ENCODE measurements at places on chromosomes 16 and 17. TPM values are rescaled to one million over a fixed set of nuclear protein-coding genes. Genes with fewer than 3 reads are reported as not detected.

The TBC1D3E gene
- total RNA-seq: not detected

The SLC2A4 gene
- total RNA-seq: 0.18 TPM

The FSCN2 gene
- total RNA-seq: 4.0 TPM

The BAHCC1 gene
- 20.5 TPM for total RNA-seq

The CA5A gene
- not detected for total RNA-seq

The NPIPB9 gene
- 8.1 TPM for total RNA-seq

DNA sequence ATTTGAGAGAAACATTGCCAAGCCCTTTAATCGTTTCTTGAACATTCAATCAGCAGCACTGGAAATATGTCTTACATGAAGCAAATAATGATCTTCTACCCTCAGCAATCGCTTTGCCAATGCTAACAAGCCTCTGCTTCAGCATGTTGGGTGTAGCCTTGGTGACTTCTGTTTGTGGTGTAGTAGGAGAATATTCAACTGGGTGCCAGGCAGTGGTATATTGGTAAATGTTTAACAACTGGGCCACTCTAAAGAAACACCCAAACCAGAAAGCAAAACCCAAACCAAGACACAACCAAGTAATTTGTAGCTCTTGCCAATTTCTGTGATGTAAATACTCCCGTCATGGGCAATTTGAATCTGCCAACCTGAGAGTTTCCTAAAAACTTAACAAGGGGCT lies 9.7 kb downstream of the CDH13 start:
- DNase-seq: no peak

DNA sequence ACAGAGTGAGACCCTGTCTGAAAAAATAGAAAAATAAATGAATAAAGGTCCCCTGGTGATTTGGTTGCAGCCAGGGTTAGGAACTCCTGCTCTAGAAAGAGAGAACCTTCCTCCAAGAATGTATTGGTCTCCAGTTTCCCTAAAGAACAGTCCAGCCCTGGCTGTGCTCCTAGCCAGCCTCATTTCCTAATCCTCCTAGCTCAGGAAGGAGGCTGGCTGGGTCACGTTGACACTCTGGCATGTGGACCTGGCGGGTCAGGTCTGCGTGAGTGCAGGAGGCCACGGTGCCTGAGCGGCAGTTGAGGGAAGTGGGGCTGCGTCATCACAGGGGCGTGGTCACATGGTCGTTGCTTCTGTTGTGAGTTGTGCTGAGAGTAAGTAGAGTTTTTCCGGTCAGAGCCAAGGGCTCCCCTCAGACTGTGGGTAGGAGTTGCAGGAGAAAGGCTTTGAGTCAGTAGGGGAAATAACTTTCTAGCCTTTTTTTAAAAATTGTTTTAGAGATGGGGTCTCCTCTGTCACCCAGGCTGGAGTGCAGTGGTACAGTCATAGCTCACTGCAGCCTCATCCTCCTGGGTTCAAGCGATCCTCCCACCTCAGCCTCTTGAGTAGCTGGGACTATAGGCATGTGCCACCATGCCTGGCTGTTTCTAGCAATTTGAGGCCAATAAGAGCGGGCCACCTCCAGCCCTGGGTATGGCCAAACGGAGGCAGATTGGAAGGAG lies 194.0 kb upstream of the CIBAR2 start:
- DNase-seq: no peak

DNA sequence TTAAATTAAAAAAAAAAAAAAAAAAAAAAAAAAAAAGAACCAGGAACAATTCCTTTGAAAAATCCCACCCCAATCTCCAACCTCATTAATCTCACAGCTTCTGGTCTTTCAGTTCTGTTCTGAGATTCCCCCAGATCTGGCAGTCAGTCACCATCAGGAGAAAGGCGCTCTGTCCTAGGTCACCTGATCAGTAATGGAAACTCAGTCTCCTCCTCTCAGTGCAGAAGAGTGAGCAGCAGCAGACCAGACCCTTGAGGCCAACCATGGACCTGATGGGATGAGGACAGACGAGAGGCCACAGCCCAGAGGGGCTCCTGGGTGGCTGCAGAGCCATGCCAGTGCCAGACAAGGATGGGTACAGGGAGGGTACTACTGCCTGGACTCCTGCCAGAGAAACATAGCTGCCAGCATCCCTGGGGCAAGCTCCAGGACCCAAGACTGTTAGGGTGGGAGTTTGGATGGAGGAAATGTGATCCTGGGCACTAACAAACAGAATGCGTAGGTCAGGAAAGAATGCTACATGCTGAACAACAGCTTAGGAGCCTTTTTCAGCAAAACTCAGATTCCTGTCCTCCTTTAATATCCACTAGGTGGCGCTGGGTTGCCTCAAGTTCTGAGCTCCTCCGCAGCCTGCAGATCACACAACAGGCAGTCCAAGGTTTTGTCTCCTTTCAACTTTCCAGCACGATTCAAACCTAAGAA lies 28.7 kb downstream of the MPG start:
- DNase-seq: peak; percentile 85

DNA sequence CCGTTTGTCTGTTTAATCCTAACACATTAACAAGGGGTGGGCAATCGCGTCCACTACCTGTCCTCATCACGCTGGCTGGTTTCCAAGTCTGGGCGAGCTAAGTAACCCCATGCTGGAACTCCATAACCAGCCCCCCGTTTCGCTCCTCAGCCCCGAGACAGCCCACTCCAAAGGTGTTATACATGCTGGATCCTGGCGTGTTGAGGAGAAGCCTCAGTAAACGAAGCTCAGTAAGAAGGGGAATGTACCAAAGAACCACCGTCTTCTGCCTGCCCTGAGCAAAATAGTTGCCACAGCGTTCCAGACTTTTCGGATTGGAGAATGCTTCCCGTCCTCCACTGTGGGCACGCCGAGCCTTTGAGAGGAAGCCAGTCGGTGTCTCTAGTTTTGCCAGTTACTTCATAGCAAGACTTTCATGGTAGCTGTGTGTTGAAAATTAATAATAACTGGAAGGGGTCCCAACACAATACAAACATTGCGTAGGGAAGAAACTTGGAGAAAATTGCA lies 16.1 kb upstream of the C17orf78 start:
- no peak for DNase-seq

- DNase-seq: no peak
Measured at GRCh38 chr17:19322861-19323260, 39.7 kb downstream of the B9D1 start.

GRCh38 chr17:8611137-8611536 lies 19.4 kb downstream of the MYH10 start:
- no peak for DNase-seq

DNA sequence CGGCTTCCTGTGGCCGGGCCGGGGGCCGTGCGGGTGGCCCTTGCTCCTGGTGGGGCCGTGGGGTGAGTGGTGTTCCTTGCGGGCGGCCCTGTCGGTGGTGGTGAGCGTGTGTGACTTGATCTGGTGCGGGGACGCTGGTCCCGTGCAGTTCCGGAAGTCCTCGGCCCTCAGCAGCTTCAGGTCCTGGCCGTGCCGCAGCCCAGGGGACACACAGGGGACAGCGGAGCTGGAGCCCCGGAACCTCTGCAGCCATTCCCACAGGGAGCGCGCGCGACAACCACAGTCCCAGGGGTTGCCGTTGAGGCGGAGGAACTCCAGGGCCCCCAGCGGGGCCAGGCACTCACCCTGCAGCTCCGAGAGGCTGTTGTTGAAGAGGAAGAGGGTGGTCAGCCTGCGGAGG lies 88.4 kb downstream of the RTN4RL1 start:
- DNase-seq: no peak

DNA sequence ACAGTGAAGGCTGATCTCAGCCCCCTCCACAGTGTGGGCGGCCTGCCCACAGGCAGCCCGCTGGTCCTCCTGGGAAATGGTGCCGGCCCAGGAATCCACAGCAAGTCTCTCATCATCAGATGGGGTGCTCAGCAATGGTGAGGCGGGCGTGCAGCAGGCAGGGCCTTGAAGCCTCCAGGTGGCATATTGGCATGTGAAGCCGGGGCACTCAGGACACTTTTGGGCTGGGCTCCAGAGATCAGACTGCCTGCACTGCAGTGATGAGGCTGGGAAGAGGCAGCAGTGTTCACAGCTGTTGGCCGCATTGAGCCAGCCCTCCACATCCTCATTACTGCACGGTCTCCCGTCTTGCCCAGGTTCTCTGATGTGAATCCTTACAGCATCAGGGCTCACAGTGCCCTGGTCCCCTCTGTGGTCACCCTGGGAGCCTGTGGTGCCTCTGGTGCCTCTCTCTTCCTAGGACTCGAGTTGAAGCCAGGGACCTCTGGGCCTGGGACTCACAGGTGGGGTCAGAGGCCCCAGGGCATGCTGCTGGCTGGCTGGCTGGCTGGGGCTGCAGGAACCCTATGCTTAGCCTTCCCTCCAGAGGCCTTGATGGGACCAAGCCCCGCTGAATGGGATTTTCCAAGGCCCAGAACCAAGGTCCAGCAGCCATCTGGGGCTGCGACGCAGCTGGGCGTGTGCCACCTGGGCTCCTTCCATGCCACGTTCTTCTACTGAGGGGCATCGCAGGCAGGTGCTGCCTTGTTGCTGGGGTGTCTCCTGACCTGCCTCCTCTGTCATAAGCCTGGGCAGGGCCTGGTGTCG lies 48.6 kb downstream of the TNFRSF13B start:
- DNase-seq: no peak

- no peak for DNase-seq
Measured at GRCh38 chr16:30068750-30069610, 3.4 kb downstream of the ALDOA start.

DNA sequence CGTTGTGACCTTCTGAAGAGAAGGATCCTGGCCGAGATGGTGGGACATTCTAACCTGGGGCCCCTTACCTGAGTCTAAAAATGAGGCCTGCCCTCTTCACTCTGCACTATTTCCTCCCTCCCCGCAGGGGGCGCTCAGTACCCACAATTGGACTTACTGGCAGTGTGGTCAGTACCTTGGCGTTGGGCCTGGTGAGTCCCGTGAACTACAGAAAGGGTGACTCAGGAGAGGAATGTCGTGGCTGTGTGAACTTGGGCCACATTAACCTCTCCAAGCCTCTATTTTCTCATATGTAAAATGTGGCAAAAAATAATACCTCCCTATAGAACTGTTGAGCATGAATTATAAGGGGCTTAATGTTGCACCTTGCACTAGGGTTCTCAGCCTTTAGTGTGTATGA lies 3.9 kb downstream of the RSAD1 start:
- peak; percentile 84 for DNase-seq

DNA sequence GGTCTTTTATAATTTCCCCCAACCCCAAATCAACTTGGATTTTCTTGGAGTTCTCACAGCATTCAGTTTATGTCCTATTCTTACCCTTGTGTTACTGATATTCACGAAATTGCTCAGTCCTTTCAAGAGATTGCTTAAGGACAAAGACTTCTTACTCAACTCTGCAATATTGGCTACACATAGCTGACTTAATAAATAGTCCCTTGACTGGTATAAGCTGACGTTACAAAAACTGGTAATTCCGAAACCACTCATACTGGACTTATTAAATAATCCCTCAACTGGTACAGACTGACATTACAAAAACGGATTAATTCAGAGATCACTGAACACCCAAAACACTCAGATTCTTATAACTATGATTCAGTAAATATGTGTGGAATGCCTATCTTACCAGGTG lies 860 bp downstream of the TIGD7 start:
- DNase-seq: no peak

DNA sequence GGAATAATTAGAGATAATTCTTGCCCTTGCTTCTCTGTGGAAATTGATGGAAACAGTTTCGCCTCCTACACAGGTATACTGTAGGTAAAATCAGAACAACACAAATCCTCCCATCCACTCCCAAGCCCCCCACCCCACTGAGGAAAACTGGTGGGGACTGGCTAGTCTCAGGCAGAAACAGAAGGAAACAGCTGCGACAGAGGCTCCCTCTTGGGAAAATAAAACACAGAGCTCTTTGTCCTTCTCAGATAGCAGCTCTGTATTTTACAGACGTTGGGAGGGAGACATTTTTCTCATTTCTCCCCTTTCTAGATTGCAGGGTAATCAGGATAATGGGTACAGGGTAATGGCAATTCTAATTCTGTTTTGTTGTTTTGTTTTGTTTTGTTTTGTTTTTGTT lies 1.1 kb downstream of the SLFN13 start:
- no peak for DNase-seq

- no peak for DNase-seq
Measured at GRCh38 chr16:56233795-56234566, 42.7 kb downstream of the GNAO1 start.

- no peak for DNase-seq
Measured at GRCh38 chr17:27800522-27800921, at the start of gene NOS2. TSS of gene NOS2 (minus strand) at chr17:27800529. CDS start at chr17:27798809, 1,720 bp downstream.

- DNase-seq: no peak
Measured at GRCh38 chr17:80449930-80450576, 26.4 kb downstream of the NPTX1 start.

- DNase-seq: no peak
Measured at GRCh38 chr16:86252596-86252995, 257.7 kb upstream of the FOXF1 start.

DNA sequence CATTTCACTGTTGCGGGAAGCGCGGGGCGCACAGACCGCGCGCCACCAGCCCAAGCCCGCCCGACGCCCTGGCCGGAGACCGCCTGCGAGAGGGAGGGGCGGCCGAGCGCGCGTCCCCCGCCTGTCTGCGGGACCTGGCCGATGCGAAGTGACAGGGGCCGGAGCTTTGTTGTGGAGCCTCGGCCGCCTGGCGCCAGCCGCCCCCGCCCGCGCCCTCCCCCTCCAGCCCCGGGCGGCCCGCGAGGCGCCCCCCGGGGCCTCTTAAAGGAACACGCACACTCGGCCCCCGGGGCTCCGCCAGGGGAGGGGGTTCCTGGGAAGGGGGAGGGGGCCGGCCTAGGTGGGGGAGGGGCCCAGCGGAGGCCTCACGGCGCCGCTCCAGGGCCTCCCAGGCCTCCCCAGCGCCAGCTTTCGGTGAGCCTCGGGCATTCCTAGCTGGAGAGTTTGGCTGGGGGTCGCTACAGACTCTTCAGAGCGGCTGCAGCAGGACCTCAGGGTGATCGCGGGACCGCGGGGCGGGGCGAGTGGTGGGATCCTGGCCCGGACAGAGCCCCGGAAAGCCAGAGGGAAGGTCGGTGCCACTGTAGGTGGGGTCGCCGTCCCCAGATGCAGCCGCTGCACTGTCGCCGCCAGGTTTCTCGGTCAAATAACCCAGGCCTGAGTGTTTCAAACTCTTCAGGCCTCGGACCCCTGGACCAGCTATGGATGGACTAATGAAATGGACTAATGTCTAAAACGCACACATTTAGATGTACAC lies 2.4 kb upstream of the TBX2 start:
- DNase-seq: no peak

DNA sequence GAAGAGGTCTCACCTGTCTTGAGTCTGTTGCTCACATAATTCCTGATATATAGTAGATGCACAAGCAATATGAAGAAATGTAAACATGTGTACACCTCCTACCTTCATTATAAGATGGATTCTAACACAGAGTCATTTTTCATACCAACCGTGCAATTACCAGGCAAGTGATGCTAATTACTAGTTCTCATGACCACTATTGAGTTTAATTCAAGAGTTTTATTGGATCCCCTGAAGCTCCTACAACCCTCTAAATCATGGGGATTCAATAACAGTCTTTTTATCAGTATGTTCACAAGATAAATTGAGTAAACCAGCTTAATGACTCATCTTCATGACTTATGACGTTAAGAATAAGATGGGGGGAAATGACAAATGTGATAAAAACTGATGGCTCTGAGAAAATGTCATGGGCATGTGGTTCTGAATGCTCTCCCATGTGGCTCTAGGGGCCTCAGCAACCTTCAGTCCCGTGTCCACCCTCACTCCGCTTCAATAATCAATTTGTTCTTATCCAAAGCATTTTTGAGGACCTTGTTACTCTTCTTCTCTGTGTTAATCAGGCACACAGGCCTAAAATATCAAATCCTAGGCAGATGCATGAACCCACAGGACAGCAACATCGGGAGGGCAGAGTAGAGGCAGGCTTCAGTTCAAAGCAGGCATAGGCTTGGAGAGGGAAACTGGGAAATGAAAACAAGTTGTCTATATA lies 42.8 kb downstream of the PRAC1 start:
- DNase-seq: no peak

GRCh38 chr16:53043986-53044601 lies 8.6 kb downstream of the CHD9NB start:
- no peak for DNase-seq

Measured in cerebellum (tissue), 4 donors.